ENCODE measurements at places on chromosomes 1 and 21.

DNA sequence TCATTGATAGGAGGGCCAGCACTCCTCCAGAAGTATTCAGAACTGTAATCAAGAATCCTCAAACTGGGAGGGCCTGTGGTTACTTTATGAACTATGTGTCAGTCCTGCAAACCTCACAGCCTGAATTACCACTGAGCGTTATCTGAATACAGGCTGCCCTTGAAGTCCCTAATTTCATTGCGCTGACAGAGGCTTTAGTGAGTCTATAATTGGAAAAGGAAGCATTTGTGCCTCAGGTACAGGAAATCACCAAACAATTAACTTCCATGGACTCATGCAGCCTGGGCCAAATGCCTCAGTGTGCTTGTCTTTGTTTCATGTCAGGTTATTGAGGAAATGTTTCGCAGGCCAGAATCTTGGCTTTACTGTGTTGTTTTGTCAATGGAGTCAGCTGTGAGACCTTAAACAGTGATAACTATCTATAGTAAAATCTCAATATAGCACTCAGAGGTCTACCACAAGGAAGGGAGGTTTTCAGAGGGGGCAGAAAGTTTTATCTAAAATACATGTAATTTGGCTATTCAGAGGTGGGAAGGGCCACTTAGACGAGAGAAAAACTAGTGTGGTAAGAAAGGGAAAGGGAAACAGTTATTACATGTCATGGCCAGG lies 32.9 kb upstream of the DOCK7 start:
- DNase-seq, result no peak

DNA sequence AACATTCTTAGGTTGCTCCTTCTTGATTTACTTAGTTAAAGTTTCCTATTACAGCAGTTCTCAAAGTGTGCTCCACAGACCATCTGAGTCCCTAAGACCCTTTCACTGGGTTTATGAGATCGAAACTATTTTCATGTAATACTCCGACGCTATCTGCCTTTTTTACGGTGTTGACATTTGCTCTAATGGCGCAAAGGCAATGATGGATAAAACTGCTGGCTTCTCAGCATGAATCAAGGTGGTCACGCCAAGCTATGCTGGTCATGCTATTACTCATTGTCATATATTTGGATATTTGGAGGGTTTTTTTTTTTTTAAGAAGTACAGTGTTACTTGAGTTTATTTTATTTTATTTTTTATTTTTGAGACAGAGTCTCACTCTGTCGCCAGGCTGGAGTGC lies 235.1 kb downstream of the KIF26B start:
- no peak for DNase-seq

GRCh38 chr1:244854865-244855578 lies 9.3 kb downstream of the HNRNPU start:
- no peak for DNase-seq

DNA sequence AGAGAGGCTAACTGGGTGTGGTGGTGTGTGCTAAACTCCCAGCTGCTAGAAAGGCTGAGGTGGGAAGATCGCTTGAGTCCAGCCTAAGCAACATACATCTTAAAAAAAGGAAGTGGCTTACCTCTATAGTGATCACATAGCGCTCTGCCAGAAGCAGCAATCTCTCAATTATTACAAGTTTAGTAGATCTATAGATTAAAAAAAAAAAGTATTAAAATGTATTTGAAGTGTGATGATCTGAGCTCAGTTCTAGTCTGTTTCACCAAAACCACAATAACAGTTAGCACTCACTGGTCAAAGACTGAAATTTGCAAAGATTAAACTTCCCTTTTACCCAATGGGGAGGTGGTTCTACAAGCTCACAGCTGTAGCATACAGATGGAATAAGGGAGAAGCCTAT lies 76.3 kb downstream of the USP24 start:
- DNase-seq, result no peak

GRCh38 chr1:46529031-46529630 lies 22.3 kb downstream of the KNCN start:
- DNase-seq, result peak; percentile 54

DNA sequence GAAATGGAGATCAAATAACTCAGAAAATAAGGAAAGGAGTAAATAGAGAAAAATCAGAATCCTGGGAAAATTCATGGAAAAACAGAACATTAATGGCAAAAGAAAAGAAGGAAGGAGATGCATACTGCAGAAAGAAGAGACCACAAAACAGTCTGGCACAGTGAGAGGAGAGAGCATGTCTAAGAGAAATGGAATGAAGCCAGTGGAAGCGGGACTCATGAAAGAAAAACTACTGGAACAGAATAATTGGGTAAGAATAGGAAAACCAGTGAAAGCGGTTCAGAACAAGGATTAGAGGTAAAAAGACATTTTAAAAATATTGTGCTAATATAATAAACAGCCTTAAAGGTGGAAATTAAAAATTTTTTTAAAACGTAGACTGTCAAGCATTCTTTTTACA lies 93.6 kb upstream of the GREM2 start:
- DNase-seq, result no peak

- DNase-seq, result no peak
Measured at GRCh38 chr1:96364576-96364975, 357.0 kb upstream of the PTBP2 start.

DNA sequence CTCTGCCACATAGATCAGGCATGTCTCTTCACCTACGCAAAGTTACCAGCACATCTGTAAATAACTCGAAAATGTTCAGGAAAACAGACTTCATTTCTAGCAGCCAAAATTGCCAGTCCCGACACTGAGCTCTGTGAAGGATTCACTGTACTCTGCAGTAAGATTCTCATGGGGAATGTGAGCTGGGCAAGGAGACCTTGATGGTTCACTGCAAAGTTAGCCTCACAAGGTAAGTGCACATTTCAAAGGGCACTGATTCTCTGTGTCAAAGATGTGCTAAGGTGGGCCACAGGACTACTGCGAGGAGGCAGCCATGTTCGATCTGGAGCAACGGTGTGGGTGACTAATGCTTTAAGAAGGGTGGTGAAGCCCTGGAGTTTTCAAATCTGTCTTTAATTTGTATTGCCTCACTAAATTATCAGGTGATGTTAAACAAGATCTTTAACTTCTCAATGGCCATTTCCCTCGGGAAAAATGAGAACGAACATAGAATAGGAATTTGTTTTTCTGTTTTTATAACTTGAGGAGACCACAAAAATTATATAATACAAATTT lies 25.2 kb downstream of the STPG1 start:
- DNase-seq, result no peak

DNA sequence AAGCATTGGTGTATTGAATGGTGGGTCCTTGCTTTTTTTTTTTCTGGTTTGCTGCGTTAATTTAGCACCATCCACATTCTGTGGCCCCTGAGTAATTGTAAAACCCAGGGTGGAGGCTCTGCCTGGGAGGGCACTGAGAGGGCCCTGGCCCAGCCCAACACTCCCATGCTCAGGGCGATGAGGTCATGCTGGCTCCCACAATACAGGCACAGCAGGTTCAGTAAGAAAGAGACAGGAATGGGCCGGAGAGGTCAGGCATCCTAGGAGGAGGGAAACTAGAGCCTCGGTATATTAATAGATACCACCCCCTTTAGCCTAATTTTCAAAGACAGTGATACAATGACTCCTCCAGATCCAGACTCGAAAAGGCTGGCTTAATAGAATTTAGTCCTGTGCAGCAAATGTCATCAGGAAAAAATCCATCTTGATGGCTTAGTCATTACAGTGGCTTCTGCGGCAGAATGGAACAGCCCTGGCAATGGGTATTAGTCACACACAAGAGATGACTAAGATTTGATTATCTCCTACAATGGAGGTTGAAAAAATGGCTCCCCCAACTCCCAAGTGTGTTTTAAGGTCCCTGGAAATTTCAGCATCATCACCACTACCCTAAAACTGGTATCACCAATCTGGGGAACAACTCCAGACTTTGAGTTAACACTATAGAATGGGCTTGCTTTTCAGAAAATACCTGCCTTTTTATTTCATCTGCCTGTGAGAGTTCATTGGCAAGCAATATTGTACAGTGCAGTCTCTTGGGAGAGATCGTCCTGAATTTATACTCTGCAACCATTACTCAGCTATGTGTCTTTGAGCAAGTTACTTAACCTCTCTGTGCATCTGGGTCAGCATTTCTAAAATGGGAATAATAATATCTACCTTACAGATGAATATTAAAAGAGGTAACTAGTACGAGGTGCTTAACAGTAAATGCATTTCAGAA lies 43.9 kb upstream of the LYST start:
- DNase-seq, result peak; percentile 73

- DNase-seq, result no peak
Measured at GRCh38 chr1:166193057-166193698, 26.4 kb upstream of the FAM78B start.

GRCh38 chr1:181018901-181019681 lies 3.6 kb downstream of the STX6 start:
- peak; percentile 53 for DNase-seq

DNA sequence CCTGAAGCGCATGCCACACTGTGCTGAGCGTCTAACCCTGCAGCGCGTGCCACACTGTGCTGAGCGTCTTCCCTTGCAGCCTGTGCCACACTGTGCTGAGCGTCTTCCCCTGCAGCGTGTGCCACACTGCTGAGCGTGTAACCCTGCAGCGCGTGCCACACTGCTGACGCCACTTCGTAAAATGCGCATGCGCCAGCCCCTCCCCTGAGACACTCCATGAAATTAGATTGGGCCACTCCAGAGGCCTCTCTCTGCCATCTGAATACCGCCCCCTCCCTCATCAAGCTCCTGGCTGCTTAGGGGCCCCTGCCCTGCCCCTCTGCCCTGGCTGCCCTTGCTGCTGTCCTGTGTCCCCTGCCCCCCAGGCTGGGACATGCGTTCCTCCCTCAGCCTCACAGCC lies 84.8 kb downstream of the POFUT2 start:
- DNase-seq, result no peak

GRCh38 chr1:1308756-1309250 lies 406 bp downstream of the PUSL1 start:
- DNase-seq, result no peak

- DNase-seq, result no peak
Measured at GRCh38 chr1:207049054-207049453, 2.0 kb downstream of the YOD1 start.

GRCh38 chr1:158638904-158639303 lies 33.8 kb downstream of the OR10Z1 start:
- no peak for DNase-seq

GRCh38 chr1:111738436-111739193 lies 580 bp downstream of the INKA2 start:
- peak; percentile 72 for DNase-seq

- no peak for DNase-seq
Measured at GRCh38 chr1:24801176-24801575, 55.9 kb downstream of the CLIC4 start.

DNA sequence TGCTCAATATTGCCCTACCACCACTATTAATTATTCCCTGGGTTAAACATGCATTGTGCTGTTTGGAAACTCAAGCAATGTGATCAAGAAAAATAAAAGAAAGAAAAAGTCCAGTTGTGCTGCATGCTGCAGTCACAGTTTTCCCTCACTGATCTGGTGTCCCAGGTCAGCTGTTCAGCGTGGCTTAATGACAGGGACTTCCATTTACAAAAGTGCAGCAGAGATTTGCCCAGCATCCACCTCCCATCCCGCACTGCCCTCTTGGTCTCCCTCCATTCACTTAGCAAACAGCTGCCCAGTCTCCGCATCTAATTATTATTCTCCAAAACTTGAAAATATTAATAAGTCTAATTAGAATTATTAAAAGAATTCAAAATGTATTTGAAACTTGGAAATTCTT lies 2.0 kb upstream of the OR2T4 start:
- no peak for DNase-seq

GRCh38 chr1:24203404-24203803 lies 16.3 kb upstream of the IFNLR1 start:
- no peak for DNase-seq

DNA sequence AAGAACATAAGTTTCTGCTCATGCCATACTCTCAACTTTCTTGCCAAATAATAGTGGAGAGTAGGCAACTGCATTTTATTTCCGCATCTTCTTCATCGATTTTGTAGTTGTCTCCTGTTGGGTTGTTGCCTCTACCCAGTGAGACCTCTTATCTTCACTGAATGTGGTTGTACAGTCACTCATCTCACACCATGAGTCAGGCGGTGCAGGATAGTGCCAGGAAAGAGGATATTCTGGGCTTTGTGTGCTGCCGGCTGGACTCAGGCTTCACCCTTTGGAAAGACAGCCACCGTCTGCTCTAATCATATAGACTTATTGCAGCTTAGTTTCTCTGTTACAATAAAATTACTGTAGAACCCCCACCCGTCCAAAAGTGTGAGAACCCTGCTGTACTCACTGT lies 154.3 kb upstream of the USP24 start:
- DNase-seq, result no peak

DNA sequence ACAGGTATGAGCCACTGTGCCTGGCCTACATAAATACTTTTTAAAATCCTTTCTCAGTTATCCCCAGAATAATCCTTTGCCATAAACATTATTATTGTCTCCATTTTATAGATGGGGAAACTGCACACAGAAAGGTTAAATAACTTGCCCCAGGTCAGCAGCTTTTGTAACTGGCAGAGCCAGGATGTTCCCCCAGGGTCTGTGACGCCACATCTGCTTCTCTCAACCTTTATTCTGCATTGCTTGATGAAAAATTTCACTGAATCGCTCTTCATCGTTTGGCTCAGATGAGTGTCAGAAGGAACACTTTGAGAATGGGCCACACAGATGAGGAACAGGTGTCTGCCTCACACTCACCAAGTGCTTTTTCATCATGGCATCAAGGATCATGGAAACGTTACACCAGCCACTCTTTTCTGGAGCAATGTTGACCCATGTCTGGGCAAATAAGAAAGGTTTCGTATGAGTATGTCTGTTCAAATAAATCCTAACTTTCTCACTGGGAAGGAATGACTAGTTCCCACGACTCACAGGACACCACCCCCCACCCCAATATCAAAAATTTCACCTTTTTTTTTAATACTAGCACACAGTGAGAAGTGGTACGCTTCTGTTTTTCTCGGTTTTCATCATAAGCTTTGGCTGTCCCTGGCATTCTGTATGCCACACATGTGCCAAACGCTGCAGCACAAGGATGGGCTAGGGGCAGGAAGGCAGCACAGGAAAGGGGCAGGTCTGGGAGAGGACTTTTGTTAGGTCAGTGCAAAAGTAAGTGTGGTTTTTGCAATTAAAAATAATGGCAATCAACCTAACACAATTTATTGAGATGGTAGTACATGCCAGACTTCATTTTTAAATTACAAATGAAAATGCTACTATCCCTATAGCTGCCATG lies 9.0 kb upstream of the PTGFRN start:
- no peak for DNase-seq

DNA sequence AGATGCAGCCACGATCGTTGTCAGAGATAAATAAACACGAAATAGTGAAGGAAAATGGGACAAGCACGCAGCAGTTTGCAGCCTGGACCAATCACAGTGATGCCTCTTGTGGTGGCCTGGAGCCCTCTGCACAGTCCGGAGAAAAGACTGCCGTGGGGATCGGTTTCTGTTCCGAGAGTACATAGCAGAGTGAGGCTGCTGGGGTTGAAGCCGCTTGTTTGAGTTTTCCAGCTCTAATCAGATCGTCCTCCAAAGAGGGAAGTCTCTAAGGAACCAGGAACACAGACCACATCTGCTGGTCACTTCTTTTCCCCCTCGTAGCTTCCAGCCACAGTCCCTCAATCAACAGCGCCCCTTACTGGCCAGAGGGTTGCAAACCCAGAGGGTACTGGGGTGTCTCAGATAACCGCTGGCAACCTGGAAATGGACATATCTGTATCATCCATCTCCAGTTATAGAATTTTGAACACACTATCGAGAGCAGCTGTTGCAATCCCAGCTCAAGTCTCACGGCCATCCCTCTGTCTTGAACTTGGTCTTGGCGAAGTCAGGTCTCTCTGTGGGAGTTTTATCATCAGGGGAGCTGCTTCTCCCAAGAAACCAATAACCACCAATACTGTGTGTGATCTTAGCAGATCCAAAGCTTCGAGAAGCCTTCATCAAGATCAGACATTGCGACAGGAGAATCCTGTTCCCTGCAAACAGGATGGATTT lies 57.4 kb downstream of the OLIG1 start:
- peak; percentile 84 for DNase-seq

All from activated naive CD4-positive, alpha-beta T cell treated with anti-CD3 and anti-CD28 coated beads for 36 hours (primary cell).